Stimulated activated CD4-positive, alpha-beta T cell treated with anti-CD3 and anti-CD28 coated beads, Interleukin-4, amount 100 ng/mL, for 24 hours (primary cell): ENCODE measurements at places on chromosomes 7 and 10.

DNA sequence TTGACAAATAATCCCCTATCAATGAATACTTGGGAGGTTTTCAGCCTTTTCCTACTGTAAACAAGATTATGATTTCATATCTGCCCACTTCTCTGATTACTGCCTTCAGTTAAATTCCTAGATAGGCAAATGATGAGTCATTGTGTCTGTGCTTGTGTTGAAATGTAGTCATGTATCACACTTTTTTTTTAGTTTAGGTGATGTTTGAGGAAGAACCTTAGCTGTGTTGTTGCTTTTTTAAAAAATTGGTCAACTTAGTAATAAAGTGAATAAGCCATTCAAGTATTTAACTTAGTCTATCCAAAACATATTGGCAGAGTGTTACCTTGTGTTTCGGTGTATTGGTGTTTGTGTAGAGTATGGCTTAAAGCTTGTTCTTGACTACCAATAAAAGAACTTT, 60.0 kb downstream of the WAC start:
- DNase-seq: no peak

- peak; percentile 67 for DNase-seq
Observed at GRCh38 chr7:140209866-140210609, 33.3 kb upstream of the KDM7A start.

DNA sequence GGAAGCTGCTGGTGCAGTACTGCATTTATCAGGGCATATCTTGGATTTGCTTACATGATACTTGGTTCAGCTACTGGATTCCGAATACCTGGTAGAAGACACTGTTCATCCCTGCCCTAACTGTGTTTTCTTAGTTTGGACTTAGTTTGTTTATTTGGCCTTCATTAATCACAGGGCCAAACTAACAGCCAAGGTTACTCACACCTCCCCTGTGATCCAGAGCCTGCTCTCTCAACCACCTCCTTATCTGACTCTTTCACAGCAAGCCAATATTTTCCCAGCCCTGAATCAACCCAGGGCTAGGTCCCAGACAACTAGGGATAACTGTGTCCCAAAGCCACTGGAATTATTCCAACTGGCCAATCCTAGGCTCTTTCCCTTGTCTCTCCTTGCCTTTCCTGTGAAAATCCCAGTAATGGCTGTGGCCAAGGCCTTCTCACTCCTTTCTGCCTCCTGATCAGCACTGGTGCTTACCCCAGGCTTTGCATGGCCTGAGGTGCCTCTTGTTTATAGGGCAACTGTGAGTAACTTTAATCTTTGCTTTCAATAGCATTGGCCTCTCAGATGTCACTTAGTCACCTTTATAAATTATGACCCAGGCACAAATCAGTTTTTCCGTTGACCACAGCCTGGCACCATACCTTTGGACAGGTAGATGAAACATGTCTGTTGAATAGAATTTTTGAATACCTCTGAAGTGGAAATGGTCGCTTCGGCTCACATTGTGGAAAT, 9.3 kb upstream of the JCAD start:
- DNase-seq: no peak

- no peak for DNase-seq
Observed at GRCh38 chr7:135159359-135160085, 11.0 kb downstream of the CYREN start.

- peak; percentile 14 for DNase-seq
Observed at GRCh38 chr7:29194594-29195427, at the start of gene CHN2. TSS of gene CHN2 (plus strand) at chr7:29194775.

- DNase-seq: no peak
Observed at GRCh38 chr10:113534423-113534822, 18.4 kb upstream of the HABP2 start.

DNA sequence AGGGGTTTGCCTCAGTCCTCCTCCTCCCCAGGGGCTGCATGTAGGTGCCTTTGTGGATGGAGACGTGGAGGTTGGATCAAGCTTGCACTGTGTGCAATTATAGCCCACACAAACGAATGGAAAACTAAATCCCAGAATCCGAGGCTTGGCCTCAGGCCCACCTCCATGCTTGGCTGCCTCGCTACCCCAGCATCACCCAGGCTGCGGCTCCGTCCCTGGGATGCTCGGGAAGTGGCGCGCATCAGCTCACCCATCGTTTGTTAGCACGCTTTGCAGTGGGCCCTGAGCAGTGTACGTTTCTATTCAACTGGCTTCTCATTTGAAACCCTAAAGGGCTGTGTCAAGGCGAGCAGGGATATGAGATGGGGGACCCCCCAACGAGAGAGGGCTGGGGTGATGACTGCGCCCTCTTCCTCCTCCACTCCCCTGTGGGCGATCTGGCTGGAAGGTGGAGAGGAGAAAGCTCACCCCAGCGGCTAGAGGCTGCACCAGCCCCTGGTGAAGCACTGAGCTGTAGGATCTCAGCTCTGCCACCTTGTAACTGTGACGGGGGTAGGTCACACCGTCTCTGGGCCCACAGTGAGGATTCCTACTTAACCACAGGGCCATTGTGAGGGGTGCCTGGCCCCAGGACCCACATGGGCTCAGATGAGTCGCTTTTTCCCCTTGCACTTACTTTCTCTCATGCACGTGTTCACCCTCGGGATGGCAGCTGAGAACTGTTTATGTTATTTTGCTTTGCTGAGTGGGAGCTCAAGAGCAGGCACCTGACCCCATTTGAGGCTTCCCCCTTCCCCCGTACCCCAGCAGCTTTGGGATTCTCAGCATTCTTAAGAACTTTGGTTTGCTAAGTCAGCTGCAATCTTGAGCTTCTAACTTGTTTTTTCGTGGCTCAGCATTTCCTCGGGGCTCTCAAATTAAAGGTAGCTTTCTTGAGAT, 12.7 kb upstream of the BTBD16 start:
- no peak for DNase-seq

- no peak for DNase-seq
Observed at GRCh38 chr7:78983483-78983882, 470.0 kb downstream of the MAGI2 start.

- no peak for DNase-seq
Observed at GRCh38 chr7:78103475-78103874, 304.9 kb downstream of the PHTF2 start.

- no peak for DNase-seq
Observed at GRCh38 chr7:36928311-36928710, 204.0 kb upstream of the AOAH start.

DNA sequence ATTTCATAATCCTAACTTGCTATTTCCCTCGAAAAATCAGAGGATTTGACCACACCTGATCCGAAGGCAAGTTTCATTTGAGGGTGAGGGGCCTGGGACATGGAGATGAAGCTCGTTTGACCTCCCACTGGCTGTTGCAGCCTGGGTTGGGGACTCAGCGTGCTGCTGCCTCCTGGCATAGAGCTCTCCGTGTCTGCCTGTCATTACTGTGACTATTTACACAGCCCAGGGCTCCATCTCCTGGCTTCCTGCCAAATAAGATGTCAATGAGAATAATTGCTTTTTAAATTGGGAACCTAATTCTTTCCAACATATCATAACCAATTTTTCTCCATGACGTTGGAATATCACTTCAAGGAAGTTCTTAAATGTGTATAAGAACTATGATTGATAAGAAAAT, 139.3 kb upstream of the COBL start:
- no peak for DNase-seq

- DNase-seq: no peak
Observed at GRCh38 chr10:106309376-106309775, 855.1 kb downstream of the SORCS1 start.

- DNase-seq: no peak
Observed at GRCh38 chr10:128286141-128286761, 160.0 kb upstream of the MKI67 start.

- DNase-seq: no peak
Observed at GRCh38 chr7:42946627-42946950, 14.4 kb downstream of the MRPL32 start.

GRCh38 chr10:117547016-117547715, 4.6 kb downstream of the EMX2 start:
- no peak for DNase-seq

DNA sequence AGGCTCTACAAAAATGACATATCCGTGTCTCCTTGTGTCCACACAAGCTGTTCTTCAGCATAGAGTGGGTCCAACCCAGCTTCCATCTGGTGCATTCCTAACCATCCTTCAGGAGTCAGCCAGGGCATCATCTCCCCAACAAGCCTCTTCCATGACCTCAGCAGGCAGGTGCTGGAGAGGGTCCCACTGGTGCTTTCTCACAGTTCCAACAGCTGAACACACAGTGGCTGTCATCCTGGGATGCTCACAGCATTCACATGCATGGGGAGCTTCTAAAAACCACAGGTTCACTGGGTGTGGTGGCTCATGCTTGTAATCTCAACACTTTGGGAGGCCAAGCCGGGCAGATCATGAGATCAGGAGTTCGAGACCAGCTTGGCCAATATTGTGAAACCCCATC, 6.4 kb upstream of the CYP3A4 start:
- DNase-seq: no peak

GRCh38 chr7:101602484-101603241, 26.4 kb downstream of the MYL10 start:
- DNase-seq: peak; percentile 74

DNA sequence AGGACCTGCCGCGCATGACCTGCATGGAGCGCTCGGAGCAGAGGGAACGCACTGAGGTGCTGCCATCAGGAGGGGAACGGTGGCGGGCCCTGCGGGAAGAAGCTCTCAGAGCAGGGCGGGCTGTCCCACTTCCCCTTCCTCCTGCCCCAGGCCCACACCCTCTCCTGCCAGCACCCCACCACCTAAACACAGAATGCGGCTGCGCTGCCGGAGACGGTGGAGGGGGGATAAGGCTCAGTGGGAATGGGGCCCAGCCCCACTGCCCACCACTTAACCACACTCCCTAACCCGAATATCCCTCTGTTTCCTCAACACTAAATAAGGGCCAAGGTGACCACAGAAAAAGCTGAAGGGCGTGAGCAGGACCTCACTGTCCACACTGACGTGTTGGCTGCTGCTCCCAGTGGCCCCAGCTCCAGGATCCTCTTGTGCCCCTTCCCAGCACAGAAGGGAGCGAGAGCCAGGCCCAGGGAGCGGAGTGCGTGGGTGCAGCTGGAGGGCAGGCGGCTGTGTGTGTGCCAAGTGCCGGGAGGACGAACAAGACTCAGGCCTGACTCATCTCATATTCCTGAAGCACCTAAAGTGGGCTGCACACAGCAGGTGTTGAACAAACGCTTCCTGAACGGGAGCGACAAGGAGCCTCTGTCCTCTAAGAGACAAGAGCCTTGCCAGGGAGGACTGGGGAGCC, 116.8 kb downstream of the MAD1L1 start:
- no peak for DNase-seq

DNA sequence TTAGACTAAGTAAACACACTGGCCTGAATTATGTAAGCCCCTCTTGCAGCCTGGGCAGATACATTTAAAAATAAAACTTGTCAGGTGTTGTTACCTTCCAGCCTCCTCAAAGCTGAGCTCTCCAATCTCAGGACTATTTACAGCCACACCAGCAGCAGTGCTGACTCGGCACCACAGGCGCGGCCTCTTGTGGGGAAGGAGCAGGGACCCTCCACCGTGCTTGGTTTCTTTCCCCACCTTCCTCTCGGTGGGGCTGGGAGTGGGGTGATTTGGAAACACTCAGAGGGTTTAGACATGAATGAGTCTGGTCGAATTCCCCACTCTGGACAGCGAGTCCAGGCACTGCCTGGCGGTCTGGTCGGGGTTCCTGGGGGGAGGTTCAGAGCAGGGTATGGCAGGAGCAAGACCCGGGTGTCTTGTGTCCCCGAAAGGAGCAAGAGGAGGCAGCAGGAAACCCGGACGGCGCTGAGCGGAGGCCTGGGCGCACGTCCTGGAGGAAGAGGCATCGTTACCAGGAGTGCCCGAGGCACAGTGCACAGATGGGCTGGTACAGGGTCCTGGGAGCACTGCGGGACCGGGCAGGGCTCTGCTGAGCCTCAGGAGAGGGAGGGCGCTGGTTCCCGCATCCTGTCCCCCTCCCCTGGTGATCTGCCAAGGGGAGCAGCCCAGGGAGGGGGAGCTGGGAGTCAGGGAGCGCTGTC, 29.2 kb upstream of the CFAP46 start:
- no peak for DNase-seq

- no peak for DNase-seq
Observed at GRCh38 chr10:85671530-85671929, 695.1 kb downstream of the GRID1 start.

DNA sequence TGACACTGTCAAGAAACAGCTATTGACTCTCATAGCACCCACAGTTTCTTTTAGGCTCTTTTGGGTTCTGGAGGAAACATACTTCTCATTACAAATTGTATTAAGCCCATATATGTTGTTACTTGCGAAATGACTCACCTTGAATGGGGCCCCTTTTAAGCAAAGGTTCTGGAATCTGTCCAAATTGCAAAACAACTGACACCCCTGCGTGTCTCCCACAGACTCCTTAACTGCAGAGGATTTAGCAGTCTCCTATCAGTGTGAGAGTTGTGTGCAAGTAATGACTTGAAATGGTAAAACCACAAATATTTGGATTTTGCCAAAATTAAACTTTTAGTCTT, 192.3 kb downstream of the DNAJC1 start:
- DNase-seq: no peak

DNA sequence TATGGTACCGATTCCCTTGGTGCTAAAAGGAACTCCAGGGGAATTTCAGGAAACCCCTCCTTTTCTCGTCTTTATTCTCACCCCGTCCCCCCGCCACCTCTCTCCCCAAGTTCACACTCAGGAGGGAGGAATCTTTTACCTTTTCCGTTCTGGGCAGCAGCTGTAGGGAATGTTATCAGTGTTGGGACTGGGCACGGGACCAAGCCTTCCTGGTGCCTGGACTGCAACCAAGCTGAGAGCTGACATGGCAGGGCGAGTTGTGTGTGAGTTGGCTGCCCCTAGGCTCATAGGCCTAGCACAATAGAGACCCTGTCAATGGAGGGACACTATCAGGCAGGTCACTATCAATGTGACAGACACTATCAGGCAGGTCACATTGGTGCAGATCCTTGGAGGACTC, 121.4 kb downstream of the TCF7L2 start:
- no peak for DNase-seq

GRCh38 chr7:5041047-5041446, 4.6 kb upstream of the RBAK start:
- DNase-seq: no peak

GRCh38 chr10:101560298-101561067, 27.6 kb downstream of the POLL start:
- no peak for DNase-seq

- DNase-seq: no peak
Observed at GRCh38 chr10:122419016-122419415, 35.4 kb upstream of the ARMS2 start.

DNA sequence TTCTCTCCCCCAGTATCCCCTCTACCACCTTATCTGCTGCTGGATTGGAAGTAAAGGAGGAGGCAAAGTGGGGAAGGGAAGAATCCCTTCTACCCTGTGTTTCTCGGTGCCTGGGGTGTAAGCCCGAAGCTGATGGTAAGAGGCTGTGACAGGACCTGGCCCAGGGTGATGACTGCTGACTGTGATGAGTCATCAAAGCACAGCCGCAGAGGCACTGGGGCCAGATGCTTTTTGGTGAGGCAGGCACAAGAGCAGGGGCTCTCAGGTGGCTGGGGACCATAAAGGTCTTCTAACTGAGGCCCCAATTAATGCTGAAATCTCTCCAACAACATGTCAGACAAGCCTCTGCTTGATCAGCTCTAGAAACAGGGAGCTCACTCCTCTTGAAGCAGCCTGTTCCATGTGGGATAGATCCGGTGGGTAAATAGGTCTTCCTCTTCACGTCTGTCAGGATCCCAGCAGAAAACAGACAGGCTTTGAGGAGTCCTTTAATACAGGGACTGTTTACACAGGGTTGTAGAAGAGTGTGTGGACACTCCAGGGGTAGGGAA, 86.1 kb upstream of the PCBD1 start:
- no peak for DNase-seq

GRCh38 chr7:35753761-35754603, 46.9 kb upstream of the SEPTIN7 start:
- no peak for DNase-seq
